Prostate gland (tissue), 2 donors: ENCODE measurements at places on chromosomes 12 and 14.

DNA sequence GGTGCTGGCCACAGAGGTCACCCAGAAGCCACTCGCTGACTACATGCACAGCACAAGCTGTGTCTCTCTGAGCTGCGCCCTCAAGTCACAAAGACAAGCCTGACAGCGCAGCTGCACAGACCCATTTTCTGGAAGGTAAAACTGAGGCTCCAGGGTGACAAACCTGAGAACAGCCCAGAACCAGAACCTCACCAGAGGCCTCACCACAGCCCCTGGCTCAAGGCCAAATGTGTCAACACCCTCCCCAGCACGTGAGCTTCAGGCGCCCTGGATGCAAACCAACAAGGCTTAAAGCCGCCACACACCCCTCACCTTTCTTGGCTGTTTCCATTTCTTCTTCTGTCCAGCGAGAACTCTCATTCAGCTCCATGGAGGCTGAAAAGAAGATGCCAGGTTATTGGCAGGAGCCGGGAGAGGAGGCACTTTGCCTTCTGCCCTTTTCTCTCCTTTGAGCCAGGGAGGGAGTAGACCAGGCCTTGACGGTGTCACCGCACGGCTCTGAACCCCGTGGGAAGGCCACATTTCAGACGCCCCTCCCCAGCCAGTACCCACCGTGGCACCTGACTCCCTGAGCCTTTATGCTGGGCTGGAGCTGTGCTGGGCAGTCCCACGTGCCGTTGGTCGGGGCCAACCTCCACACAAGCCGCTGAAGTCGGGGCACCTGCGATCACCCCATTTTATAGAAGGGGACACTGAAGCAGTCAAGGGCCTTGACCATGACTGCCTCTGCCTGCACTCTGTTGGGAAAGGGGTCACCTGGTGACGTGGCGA lies 103.1 kb downstream of the RFLNA start:
- peak; percentile 51 for DNase-seq
- H3K36me3 ChIP-seq, result no peaks in the 10 kb centered on the region
- H3K27ac ChIP-seq, result peak overlapping the region; percentile 93
- H3K27me3 ChIP-seq, result no peaks in the 10 kb centered on the region
- no peak overlapping the region for H3K4me3 ChIP-seq

DNA sequence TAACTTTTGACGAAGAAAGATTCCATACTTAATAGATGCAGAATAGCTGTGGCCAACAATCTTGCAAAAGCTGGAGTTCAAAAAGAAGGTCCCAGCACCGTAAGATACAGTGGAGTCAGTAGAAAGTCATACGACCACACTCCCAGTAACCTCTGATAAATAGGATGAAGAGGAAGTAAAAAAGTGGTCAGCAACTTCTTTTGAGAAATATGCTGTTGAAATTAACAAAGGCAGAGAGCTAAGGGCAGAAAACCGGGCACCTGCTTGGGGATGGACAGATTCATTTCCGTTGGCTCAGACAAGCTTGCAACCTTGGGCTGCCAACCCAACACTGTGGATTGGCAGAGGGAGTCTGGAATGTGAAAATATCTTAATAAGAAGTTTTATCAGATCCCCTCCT lies 40.0 kb downstream of the BTG1 start:
- no peaks in the 10 kb centered on the region for H3K4me1 ChIP-seq
- DNase-seq, result no peak
- no peaks in the 10 kb centered on the region for H3K36me3 ChIP-seq
- H3K4me3 ChIP-seq, result no peak overlapping the region
- H3K27ac ChIP-seq, result no peak overlapping the region

GRCh38 chr14:69055999-69056788 lies 77.1 kb upstream of the ACTN1 start:
- peaks cover 4% of the 10 kb centered on the region for H3K36me3 ChIP-seq
- no peak overlapping the region for H3K4me3 ChIP-seq
- H3K27me3 ChIP-seq, result no peaks in the 10 kb centered on the region
- no peaks in the 10 kb centered on the region for H3K4me1 ChIP-seq
- no peak for DNase-seq

GRCh38 chr12:13376610-13377373 lies 180.3 kb downstream of the EMP1 start:
- H3K36me3 ChIP-seq, result no peaks in the 10 kb centered on the region
- H3K27me3 ChIP-seq, result no peaks in the 10 kb centered on the region
- H3K4me3 ChIP-seq, result no peak overlapping the region
- DNase-seq, result no peak
- no peak overlapping the region for H3K27ac ChIP-seq

DNA sequence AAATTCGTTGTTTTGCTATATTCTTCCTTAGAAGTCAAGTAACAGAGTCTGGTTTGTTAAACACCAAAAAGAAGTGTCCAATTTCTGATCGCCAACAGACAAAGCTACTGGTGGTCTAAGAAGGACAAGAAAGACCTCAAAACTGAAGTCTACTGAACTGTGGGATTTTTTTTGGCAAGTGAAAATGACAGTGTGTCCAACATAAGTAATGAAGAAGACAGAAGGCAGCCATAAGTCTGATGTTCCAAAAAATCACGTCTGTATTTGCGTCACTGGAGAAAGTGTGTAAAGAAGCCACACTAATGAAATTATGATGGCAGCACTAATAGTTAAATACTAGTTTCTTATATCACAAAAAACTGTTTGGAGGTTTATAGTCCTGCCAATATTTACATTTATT lies 32.6 kb downstream of the WASHC3 start:
- H3K27me3 ChIP-seq, result no peaks in the 10 kb centered on the region
- no peak overlapping the region for H3K4me3 ChIP-seq
- H3K27ac ChIP-seq, result no peak overlapping the region
- no peak for DNase-seq
- H3K4me1 ChIP-seq, result no peaks in the 10 kb centered on the region

- no peak overlapping the region for H3K27ac ChIP-seq
- no peaks in the 10 kb centered on the region for H3K27me3 ChIP-seq
- H3K4me3 ChIP-seq, result no peak overlapping the region
- DNase-seq, result no peak
- H3K4me1 ChIP-seq, result no peaks in the 10 kb centered on the region
- no peaks in the 10 kb centered on the region for H3K36me3 ChIP-seq
Measured at GRCh38 chr14:50380455-50380854, 16.2 kb downstream of the CDKL1 start.

- H3K36me3 ChIP-seq, result no peaks in the 10 kb centered on the region
- H3K4me3 ChIP-seq, result no peak overlapping the region
- H3K27ac ChIP-seq, result no peak overlapping the region
- no peak for DNase-seq
- H3K27me3 ChIP-seq, result no peaks in the 10 kb centered on the region
Measured at GRCh38 chr12:124282287-124282686, 12.6 kb upstream of the RFLNA start.
